ENCODE measurements at places on chromosomes 16 and 17. TPM values are rescaled to one million over a fixed set of nuclear protein-coding genes. Genes with fewer than 3 reads are reported as not detected.

CLEC19A gene
- total RNA-seq: 0.20 TPM

PAQR4 gene
- total RNA-seq: 33.3 TPM

SEZ6L2 gene
- total RNA-seq: 50.8 TPM

ADAM11 gene
- total RNA-seq: 2.7 TPM

CDH5 gene
- total RNA-seq: not detected

IRX3 gene
- 2.4 TPM for total RNA-seq

MPP2 gene
- 16.3 TPM for total RNA-seq

DPEP1 gene
- total RNA-seq: 1.1 TPM

ADAD2 gene
- total RNA-seq: 0.99 TPM

TPSG1 gene
- total RNA-seq: not detected

SLC5A10 gene
- not detected for total RNA-seq

MT2A gene
- 72.5 TPM for total RNA-seq

UTS2R gene
- total RNA-seq: 0.94 TPM

UMOD gene
- total RNA-seq: not detected

NLRC3 gene
- 0.44 TPM for total RNA-seq

GJD3 gene
- not detected for total RNA-seq

KRT40 gene
- not detected for total RNA-seq

PRRT2 gene
- 14.6 TPM for total RNA-seq

TIGD7 gene
- 4.1 TPM for total RNA-seq

CTCF gene
- total RNA-seq: 88.5 TPM

TBC1D26 gene
- 0.83 TPM for total RNA-seq

TNFAIP1 gene
- 18.4 TPM for total RNA-seq

OR2C1 gene
- not detected for total RNA-seq

SLC16A5 gene
- 17.0 TPM for total RNA-seq

CCL3 gene
- total RNA-seq: not detected

CCL4 gene
- total RNA-seq: not detected

SNX11 gene
- 20.0 TPM for total RNA-seq

CHD9NB gene
- 2.6 TPM for total RNA-seq

IKZF3 gene
- 0.31 TPM for total RNA-seq

KRT16 gene
- not detected for total RNA-seq

TLCD2 gene
- 1.5 TPM for total RNA-seq

Measured in H9 (cell line).